ENCODE measurements at places on chromosomes 4 and X.

GRCh38 chrX:72477781-72478181 is 94.9 kb downstream of the HDAC8 start:
- H3K27ac ChIP-seq: no peak overlapping the region
- no peaks in the 10 kb centered on the region for H3K4me1 ChIP-seq
- H3K36me3 ChIP-seq: no peaks in the 10 kb centered on the region
- H3K27me3 ChIP-seq: no peaks in the 10 kb centered on the region
- H3K4me3 ChIP-seq: no peak overlapping the region
- DNase-seq: no peak

DNA sequence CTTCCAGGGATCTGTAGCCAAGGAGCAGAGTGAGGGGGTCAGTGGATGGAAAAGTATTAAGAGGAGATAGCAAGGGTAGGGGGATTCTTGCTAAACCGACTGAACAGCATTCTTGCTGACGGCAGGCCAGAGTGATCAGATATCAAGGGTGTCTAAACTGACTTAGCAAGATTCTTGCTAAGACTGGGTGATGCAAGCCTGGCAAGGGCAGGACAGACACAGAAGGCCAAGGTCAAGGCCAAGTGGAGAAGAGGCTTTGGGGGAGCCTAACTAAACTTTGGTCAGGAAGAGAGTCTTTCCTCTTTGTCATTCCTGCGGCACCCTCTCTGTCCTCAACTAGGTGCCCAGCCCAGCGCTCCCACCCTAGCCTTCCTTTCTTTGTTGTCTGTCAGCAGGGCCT is 799 bp downstream of the XPNPEP2 start:
- peaks cover 20% of the 10 kb centered on the region for H3K4me1 ChIP-seq
- H3K4me3 ChIP-seq: no peak overlapping the region
- H3K36me3 ChIP-seq: no peaks in the 10 kb centered on the region
- H3K27me3 ChIP-seq: no peaks in the 10 kb centered on the region

DNA sequence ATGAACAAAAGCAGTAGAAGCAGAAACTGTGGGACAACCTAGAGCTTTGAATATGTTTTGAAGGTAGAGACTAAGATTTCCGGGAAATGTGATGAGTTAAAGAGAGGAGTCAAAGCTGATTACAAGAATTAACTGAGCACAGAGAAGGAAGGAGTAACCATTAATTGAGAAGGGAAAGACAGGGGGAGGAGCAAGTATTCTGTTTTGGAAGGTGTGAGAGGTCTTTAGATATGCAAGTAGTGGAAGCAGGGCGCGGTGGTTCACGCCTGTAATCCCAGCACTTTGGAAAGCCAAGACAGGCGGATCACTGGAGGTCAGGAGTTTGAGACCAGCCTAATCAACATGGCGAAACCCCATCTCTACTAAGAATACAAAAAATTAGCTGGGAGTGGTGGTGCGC is 171.5 kb downstream of the FSTL5 start:
- no peak overlapping the region for H3K4me3 ChIP-seq
- no peak for DNase-seq
- H3K36me3 ChIP-seq: no peaks in the 10 kb centered on the region
- H3K27me3 ChIP-seq: no peaks in the 10 kb centered on the region

- no peaks in the 10 kb centered on the region for H3K27me3 ChIP-seq
- H3K27ac ChIP-seq: peak overlapping the region; percentile 72
- H3K4me1 ChIP-seq: peaks cover 11% of the 10 kb centered on the region
- no peak for DNase-seq
- no peaks in the 10 kb centered on the region for H3K36me3 ChIP-seq
These were observed 24.3 kb downstream of the AWAT2 start for GRCh38 chrX:70025464-70025863.

GRCh38 chrX:54494166-54494988 is 1.7 kb downstream of the FGD1 start:
- peak overlapping the region; percentile 70 for H3K4me3 ChIP-seq
- no peaks in the 10 kb centered on the region for H3K36me3 ChIP-seq
- H3K27me3 ChIP-seq: peaks cover 48% of the 10 kb centered on the region
- no peak overlapping the region for H3K27ac ChIP-seq
- no peaks in the 10 kb centered on the region for H3K4me1 ChIP-seq

DNA sequence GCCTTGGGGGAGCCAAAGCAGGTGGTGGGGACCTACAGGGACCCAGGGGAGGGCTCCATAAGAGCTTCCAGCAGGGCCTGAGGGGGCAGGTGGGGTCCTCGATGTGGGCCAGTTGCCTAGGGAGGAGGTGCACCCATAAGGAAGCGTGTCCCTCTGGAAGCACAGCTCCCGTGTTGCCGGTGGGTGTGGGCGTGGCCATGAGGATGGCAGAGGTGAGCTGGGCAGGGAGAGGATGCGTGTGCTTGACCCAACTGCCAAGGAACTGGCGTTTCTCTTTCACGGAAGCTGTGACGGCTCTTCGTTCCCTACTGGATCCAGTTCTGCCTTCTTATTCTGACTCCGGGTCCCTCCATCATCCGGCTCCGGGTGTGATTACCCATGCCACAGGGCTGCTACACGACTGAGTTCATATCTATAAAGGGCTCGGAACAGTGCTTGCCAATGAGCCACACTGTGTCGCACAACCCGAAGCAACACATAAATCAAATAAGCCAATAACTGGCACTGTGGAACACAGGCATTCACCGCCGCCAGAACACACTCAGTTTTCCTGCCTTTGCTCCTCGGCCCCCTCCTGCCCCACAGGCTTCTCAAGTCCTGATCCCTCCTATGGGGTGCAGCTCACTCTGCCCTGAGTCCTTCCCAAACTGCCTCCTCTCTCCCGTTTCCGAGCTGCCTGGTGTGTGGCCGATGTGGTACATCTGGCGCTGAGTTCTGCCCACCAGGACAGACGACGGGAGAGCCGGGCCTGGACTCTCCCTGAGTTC is 35.5 kb downstream of the RNF212 start:
- H3K27ac ChIP-seq: no peak overlapping the region
- H3K36me3 ChIP-seq: peaks cover 3% of the 10 kb centered on the region
- DNase-seq: no peak

- H3K27me3 ChIP-seq: no peaks in the 10 kb centered on the region
- no peaks in the 10 kb centered on the region for H3K36me3 ChIP-seq
- no peak for DNase-seq
- no peaks in the 10 kb centered on the region for H3K4me1 ChIP-seq
These were observed 155.7 kb upstream of the SLIT2 start for GRCh38 chr4:20095805-20096541.

GRCh38 chr4:139959396-139959795 is 194.6 kb downstream of the MAML3 start:
- no peaks in the 10 kb centered on the region for H3K36me3 ChIP-seq
- H3K4me3 ChIP-seq: no peak overlapping the region
- peaks cover 7% of the 10 kb centered on the region for H3K27me3 ChIP-seq

- DNase-seq: no peak
- no peaks in the 10 kb centered on the region for H3K36me3 ChIP-seq
- H3K27ac ChIP-seq: no peak overlapping the region
- H3K4me1 ChIP-seq: no peaks in the 10 kb centered on the region
- H3K4me3 ChIP-seq: no peak overlapping the region
These were observed 78.8 kb upstream of the PLAC1 start for GRCh38 chrX:134737061-134737460.

DNA sequence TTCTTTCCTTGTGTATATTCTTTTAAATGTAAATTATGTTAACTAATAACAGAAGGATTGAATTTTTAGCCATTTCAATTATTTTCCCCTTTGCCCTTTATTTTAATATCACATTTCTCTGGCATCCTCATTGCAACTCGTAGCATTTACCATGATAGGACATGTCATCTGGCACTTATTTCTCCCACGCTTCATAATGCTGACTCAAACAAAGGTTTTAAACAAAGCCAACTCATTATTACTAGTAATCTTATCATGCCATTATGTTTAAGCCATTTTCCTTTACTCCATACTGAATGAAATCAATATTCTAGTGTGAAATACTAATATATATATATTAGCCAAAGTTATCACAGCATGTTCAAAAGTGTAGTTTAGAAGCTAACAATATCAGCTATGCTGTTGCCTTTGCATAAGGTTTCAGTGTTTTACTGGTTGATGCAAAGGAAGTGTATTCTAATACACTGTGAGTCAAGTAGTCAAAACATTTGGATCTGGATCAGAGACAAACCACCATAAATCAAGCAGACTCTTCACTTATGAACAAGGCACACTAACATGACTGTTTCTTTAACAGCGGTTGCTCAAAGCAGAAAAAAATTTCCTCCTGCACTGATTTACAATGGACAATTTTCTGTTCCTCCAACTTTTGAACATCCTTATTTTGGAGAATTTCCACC is 281.6 kb downstream of the SLC7A11 start:
- no peaks in the 10 kb centered on the region for H3K36me3 ChIP-seq
- no peak overlapping the region for H3K4me3 ChIP-seq
- H3K27ac ChIP-seq: no peak overlapping the region
- no peaks in the 10 kb centered on the region for H3K4me1 ChIP-seq
- no peak for DNase-seq

GRCh38 chr4:7059662-7060061 is 8.2 kb downstream of the GRPEL1 start:
- DNase-seq: no peak
- no peaks in the 10 kb centered on the region for H3K27me3 ChIP-seq
- peaks cover 6% of the 10 kb centered on the region for H3K4me1 ChIP-seq
- H3K27ac ChIP-seq: no peak overlapping the region
- peaks cover 82% of the 10 kb centered on the region for H3K36me3 ChIP-seq

GRCh38 chrX:39974270-39974669 is 123.5 kb downstream of the BCOR start:
- no peak overlapping the region for H3K4me3 ChIP-seq
- no peak overlapping the region for H3K27ac ChIP-seq

DNA sequence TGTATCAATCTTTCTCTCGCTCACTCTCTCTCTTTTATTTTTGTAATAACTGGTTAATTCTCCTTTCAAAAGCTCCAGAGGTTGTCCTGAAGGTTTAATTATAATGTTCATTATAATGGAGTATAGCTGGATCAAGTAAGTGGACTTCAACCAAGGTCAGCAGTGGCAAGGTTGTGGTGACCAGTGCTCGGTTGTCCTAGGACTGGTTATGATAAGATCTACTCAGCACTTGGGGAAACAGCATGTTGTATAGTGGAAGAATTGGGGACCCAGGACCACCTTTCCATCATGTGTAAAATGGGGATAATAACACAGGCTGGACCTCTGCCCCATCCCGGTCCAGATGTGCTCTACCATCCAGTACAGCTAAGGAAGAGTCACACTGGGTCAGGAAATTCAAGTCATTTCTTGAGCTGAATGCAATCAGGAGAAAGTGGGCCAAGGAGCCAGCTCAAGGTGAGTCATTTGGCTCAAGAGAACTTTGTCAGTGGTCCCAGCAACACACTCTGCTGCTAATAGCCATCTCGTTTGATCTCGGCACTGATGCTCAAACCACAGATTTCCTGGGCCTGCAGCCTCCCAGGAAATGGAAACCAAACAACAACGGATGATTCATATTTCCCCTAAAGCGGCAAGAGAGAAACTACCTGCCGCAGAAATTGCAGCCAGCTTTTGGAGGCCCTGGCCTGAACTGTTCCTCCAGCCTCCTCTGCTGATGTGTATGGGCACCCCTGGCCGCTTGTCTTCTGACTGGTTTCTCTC is 123.6 kb upstream of the RBPJ start:
- peak; percentile 53 for DNase-seq
- H3K4me1 ChIP-seq: peaks cover 44% of the 10 kb centered on the region
- no peaks in the 10 kb centered on the region for H3K36me3 ChIP-seq
- H3K4me3 ChIP-seq: peak overlapping the region; percentile 71
- H3K27me3 ChIP-seq: no peaks in the 10 kb centered on the region
- H3K27ac ChIP-seq: peak overlapping the region; percentile 71

GRCh38 chr4:41363384-41363981 is 106.8 kb downstream of the UCHL1 start:
- H3K27ac ChIP-seq: no peak overlapping the region
- H3K27me3 ChIP-seq: peaks cover 42% of the 10 kb centered on the region

- H3K4me1 ChIP-seq: no peaks in the 10 kb centered on the region
- peaks cover 49% of the 10 kb centered on the region for H3K36me3 ChIP-seq
- DNase-seq: no peak
These were observed 47.2 kb downstream of the BCOR start for GRCh38 chrX:40050532-40050931.

GRCh38 chrX:6187256-6187655 is 41.4 kb downstream of the NLGN4X start:
- H3K4me3 ChIP-seq: no peak overlapping the region
- no peaks in the 10 kb centered on the region for H3K27me3 ChIP-seq
- DNase-seq: no peak
- no peaks in the 10 kb centered on the region for H3K36me3 ChIP-seq
- no peak overlapping the region for H3K27ac ChIP-seq

- no peaks in the 10 kb centered on the region for H3K36me3 ChIP-seq
- no peak overlapping the region for H3K27ac ChIP-seq
- H3K4me1 ChIP-seq: no peaks in the 10 kb centered on the region
- no peaks in the 10 kb centered on the region for H3K27me3 ChIP-seq
These were observed 72.0 kb upstream of the MED14 start for GRCh38 chrX:40807384-40807783.

GRCh38 chr4:100555611-100556337 is 38.0 kb upstream of the EMCN start:
- H3K4me1 ChIP-seq: no peaks in the 10 kb centered on the region
- no peak for DNase-seq
- no peak overlapping the region for H3K4me3 ChIP-seq
- H3K27ac ChIP-seq: no peak overlapping the region
- peaks cover 15% of the 10 kb centered on the region for H3K27me3 ChIP-seq

DNA sequence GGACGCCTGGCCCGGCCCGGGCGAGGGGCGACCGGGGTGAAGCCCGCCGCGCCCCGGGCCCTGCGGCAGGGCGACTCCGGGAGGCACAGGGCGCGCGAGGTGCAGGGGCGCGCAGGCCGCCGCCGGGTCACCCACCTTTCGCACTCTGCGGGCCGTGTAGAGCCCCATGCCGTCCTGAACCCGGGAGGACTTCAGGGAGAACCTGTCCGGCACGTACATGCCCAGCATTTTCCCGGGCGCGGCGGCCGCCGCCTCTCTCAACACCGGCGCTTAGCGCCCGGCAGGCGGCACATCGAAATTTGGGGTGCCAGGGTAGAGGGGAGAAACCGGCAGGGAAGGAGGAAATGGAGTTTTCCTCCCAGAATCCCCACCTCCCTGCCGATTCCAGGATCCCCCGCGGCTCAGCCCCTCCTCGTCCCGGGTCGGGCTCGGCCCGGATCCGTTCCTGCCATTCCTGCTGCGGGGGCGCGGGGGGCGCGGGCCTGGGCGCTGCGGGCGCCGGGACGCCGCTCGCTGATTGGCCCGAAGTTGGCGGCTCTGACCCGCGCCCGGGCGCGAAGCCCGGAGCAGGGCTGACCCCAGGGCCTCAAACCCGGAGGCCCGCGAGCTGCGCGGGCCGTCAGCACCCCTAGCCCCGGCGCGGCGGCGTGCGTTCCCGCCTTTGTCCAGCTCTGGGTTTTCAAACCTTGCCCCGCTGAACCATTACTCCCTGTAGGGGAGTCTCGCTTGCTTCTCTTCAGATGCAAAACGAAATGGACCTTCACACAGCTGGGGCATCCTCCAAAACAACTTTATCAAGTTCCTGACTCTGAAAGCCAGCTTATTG is at the start of gene PRDM5:
Gene PRDM5, minus strand, starts transcription at position 346 of the 826 bp plus-strand sequence. Its CDS starts 118 bp downstream, at position 228.
- H3K27me3 ChIP-seq: peaks cover 9% of the 10 kb centered on the region
- peaks cover 6% of the 10 kb centered on the region for H3K4me1 ChIP-seq
- peak within 1 kb of the TSS; percentile 95 for H3K4me3 ChIP-seq
- no peaks in the 10 kb centered on the region for H3K36me3 ChIP-seq
- peak within 1 kb of the TSS; percentile 74 for H3K27ac ChIP-seq

Measured in effector memory CD8-positive, alpha-beta T cell (primary cell).